ENCODE measurements at places on chromosomes 3 and 15.

DNA sequence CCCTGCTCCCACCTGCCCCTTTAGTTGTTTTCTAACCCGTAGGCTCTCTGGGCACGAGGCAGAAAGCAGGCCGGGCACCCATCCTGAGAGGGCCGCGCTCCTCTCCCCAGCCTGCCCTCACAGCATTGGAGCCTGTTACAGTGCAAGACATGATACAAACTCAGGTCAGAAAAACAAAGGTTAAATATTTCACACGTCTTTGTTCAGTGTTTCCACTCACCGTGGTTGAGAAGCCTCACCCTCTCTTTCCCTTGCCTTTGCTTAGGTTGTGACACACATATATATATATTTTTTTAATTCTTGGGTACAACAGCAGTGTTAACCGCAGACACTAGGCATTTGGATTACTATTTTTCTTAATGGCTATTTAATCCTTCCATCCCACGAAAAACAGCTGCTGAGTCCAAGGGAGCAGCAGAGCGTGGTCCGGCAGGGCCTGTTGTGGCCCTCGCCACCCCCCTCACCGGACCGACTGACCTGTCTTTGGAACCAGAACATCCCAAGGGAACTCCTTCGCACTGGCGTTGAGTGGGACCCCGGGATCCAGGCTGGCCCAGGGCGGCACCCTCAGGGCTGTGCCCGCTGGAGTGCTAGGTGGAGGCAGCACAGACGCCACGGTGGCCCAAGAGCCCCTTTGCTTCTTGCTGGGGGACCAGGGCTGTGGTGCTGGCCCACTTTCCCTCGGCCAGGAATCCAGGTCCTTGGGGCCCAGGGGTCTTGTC, 48.5 kb downstream of the PGPEP1L start:
- DNase-seq, result no peak

GRCh38 chr3:77207753-77208152, 167.9 kb downstream of the ROBO2 start:
- no peak for DNase-seq

DNA sequence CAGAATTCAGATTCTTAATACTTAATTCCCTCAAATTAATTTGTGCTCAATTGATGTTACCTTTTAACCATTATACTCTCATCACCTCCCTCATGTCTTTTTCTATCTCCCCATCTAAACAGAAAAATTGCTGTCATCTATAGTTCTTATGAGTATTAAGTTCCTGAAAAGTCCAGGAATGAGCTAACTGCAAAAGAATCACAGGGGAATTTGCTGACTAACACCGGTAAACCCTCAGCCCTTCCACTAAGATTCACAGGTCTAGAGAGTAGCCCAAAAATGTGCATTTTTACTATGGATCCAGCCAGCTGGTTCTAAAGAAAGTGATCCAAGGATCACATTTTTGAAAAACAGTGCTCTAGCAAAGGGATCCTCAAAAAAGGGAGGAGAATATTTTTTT, 67.0 kb downstream of the SETD2 start:
- DNase-seq, result no peak

DNA sequence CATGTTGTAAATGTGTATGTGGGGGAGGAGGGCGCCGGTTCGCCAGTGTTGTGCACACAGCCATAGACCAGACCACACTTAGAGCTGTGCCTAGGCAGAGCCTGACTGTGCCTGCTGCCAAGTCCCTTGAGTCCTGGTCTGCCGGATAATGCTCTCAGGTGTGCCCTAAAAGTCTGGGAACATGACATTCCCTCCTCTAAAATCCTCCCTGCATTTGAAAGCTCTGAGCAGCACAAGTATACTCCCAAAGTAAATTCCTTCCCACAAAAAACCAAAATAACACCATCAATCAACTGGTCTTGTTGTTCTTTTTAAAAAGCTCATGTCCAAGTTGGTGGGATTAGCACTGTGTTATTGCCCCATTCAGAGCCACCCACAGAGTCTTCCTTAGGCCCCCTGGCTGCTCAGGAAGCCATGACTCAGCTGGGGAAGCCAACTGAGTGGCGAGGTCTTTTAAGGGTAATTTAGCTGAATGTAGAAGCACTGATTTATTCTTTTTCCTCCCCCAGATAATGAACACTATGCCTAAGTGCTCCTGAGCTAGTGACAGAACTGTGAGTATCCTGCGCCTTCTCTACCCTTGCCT, 147.8 kb upstream of the MCTP2 start:
- DNase-seq, result no peak

- DNase-seq, result no peak
Measured at GRCh38 chr3:72872183-72872582, 15.7 kb upstream of the GXYLT2 start.

- DNase-seq, result no peak
Measured at GRCh38 chr3:194327218-194328052, 23.7 kb downstream of the CPN2 start.

DNA sequence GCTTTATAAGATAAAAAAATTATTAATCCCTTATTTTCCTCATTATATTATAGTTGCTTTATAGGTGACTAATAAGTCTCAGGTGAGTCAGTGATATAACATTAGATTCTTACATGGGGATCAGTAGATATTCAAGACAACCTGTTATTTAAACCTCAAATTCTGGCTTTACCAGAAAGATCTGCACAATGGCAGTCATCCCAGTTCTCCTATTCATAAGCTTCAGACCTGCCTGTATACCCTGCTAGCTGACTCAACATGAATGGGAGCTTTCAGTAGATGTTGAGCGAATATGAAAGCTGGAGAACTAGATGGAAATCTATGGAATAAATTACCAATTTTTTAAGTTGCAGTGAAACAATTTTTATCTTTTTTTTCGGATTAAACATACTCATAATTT, 20.5 kb upstream of the CCDC54 start:
- no peak for DNase-seq

GRCh38 chr3:139758654-139759291, 81.0 kb upstream of the NMNAT3 start:
- DNase-seq, result no peak

GRCh38 chr3:51679777-51680176, 8.7 kb downstream of the TEX264 start:
- no peak for DNase-seq

- no peak for DNase-seq
Measured at GRCh38 chr3:106759731-106760130, 617.5 kb upstream of the CCDC54 start.

DNA sequence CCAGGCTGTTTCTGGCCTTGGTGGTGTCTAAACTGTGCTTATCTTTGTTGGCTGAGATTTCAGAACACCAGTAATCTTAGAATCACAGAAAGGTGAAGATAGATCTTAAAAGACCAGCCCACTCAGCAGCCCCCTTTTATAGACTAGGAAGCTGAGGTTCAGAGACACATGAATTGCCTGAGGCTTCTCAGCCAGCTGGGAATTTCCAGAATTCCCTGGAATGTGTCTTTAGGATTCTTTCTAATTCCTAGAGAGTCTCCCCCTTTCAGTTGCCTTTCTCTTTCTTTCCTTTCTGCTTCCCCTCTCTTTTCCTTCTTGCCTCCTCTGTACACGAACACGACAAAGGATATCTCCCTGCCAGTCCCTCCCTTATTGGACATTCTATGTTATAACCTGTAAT, 19.5 kb downstream of the ANKUB1 start:
- DNase-seq, result no peak

- no peak for DNase-seq
Measured at GRCh38 chr3:149199474-149199873, 22.2 kb downstream of the CP start.

Data from central memory CD4-positive, alpha-beta T cell (primary cell).